ENCODE measurements at places on chromosomes 4 and X.

DNA sequence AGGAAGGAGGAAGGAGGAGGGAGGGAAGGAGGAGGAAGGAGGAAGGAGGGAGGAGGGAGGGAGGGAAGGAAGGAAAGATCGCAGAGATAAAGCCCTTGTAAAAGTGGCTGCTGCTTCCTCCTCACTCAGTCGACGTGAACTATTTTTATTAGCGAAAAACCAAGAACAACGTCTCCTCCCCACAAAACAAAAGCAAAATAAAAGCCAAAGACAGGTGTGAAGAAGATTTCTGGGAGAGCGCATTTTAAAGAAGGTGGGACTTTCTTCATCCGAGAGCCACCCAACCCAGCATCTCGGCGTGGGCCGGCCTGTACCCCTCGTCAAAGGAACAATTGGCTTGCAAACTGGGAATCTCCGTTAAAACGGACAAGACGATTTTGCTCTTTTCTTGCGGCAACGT is 40.7 kb upstream of the ASMTL start:
- peak; percentile 29 for DNase-seq

GRCh38 chr4:17280261-17281018 is 231.4 kb downstream of the QDPR start:
- no peak for DNase-seq

GRCh38 chr4:23022032-23022431 is 329.3 kb downstream of the GBA3 start:
- no peak for DNase-seq

GRCh38 chr4:184251670-184251980 is 34.0 kb upstream of the ENPP6 start:
- no peak for DNase-seq

- no peak for DNase-seq
These were observed 181.7 kb downstream of the ADGRA3 start for GRCh38 chr4:22334155-22334554.

DNA sequence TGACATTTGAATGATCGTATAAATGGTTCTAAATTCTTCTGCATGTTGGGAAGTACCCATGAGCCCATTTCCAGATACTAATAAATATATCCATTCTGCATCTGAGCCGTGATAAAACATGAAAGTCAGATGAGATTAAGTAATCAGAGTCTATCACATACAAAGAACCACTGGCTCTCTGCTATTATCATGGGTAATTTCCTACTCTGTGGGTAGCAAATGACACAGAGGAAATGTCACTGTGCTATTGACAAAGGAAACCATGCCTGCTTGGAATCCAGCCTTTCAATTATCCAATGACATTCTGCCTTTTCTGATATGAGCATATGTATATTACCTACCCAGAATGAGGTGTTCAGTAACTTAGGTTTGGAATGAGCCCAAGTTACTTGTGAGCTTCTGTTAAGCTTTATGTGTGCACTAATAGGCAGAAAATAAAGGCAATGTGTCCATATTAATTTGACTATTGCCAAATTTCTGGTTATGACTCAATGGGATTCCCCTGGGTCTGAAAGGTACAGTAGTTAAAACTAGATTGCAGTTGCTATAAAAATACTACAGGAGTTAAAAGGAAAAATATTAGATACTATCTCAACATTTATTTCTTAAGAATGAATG is 238.7 kb upstream of the KCNIP4 start:
- DNase-seq = no peak

DNA sequence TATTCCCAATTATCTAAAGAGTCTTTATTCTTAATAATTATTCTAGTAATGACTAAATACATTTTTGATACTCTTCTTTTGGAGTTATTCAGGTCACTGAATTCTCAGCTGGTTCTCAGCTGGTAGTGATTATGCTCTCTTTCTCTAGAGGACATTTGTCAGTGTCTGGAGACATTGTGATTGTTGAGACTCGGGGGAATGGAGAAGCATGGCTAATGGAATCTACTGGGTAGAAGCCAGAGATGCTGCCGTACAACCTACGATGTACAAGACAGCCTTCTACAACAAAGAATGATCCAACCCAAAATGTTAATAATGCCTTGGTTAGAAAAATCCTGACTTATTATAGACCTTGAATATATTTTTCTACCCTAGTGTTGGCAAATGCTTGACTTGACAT is 149.2 kb upstream of the ANKRD50 start:
- no peak for DNase-seq

GRCh38 chrX:41148553-41148952 is 63.3 kb downstream of the USP9X start:
- no peak for DNase-seq

DNA sequence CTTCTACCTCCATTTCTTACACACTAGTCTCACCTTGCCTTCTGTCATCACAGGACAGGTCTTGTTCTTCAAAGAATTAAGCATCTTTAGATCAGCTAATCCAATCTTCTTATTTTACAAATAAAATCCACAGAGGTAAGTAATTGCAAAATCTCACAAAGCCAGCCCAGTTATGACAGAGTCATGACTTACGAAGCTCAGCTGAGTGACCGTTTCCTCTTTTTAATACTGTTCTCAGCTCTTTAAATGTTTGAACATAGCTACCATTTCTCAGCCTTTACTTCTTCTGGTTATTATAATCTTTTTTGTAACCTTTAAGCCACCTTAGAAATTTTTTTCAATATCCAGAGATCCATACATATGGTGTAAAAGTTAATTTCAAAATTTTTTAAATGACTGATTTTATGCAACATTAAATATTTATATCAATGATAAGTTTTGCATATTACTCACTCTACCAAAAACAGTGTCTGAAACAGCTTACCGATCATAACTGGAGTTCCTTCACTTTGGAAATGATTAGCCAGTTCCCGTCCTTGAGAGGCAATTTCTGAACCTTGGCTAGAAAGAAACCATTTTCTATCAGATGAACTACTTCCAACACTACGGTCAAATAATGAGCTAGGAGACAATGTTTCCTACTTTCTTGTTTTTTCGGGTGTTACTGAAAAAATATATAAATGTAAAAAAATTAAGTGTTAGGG is 8.8 kb downstream of the ANKRD37 start:
- DNase-seq = no peak

- no peak for DNase-seq
These were observed 258.5 kb upstream of the FSTL5 start for GRCh38 chr4:162422312-162422711.

DNA sequence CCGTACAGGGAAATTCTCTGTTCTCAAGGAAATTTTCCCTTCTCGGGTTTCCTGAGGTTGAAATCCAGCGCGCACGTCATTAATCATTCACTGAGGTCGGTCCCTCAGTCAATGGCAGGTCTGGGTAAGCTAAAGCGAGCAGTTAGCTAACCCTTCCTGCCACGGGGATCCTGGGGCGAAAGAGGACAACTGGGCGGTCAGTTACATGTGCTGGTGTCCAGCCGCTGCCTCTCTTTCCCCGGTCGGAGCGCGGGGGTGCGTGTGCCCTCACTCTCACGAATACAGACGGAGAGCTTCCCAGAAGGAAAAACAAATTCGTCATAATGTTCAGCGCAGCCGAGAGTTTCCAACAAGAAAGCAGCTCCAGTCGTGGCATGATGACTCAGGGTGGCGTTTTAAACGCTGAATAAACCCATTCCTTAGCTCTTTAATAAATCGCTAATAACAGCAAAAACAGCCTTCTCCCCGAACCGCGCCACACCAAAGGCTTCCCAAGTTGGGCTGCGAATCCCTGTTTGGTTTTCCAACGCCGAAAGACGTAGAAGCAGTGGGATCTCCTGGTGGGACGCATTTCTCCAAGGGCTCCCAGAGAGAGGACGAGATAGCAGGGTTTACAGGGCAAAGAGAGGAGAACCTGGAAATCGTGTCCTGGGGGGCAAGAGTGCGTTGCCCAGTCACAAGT is 752 bp upstream of the FGF5 start:
- no peak for DNase-seq

DNA sequence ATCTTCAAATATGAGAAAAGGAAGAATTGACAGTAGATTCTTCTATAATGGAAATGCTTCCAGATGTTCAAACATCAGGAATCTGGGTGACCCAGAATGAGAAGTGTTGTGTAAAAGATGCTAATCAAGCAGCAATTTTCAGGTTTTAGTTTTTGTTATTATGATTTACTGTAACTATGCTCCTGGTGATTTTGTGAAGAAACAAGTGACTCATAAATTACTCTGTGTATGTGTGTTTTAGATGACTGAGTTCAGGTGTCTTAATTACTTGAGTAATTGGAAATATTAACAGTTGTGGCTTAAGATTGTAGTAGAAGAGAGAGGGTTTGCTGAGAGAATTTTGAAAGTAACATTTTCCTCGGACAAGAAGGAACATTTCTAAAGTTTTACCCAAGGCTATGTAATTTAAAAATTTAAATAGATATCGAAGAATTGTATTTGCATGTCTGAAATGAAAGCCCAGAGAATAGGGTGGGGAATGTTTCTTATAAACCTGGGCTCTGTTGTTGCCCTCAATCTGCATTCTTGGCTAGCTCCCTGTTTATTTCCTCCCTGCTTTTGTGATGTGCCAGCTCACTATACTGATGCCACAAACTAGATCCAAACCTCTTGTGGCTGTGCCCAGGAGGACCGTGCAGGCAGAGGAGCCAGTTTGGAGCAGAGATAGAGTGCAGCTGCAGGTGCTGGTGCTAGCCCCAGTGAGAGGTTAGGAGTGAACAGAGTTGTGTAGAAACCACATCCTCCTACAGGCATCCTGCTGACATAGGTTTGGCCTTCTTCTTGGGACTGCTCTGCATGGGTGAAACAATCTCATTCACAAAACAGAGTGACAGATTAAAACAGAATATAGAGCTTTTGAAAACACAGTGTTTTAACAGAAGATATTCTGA is 25.4 kb upstream of the TNIP3 start:
- DNase-seq = no peak

DNA sequence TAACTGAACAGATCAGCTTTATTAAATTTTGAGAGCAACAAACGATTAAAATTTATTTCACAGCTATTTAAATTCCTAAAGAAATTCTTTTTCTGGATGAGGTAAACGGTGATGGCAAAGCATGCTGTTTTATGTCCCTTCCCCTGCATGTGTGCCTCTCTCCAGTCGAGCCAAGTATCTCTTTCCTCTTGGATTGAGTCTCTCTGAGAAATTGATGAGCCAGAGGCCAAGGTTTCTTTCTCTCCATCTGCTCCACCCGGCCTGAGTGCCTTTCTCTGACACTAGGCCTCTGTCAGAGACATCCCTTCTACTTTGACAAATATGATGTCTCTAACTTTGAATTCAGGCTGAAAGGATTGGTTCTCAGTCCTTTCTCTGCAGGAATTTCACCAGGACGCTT is 42.6 kb upstream of the PARM1 start:
- no peak for DNase-seq

GRCh38 chr4:173464481-173464880 is 65.5 kb downstream of the HAND2 start:
- DNase-seq = no peak

DNA sequence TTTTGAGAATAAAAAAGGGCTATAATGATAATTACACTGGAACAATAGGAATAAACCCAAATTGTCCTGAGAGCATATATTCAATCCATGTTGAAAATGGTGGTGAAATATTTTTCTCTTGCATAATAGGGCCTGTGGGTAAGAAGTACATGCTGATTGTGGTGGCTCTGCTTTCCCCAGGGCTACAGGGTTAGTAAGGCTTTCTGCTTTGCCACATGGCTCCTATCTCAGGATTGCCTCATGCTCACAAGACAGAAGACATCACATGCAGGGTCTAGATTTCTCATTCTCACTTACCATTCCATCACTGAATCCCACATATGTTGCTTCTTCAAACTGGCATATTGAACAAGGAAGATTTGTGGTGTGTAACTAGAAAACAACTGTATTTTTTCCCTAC is 12.4 kb upstream of the VEGFC start:
- DNase-seq = no peak

GRCh38 chrX:75623535-75623934 is 100.7 kb upstream of the ZDHHC15 start:
- DNase-seq = no peak

Measured in GF-D8 (cell line).